Nephron progenitor cell (in vitro differentiated cells): ENCODE measurements at places on chromosomes 5 and 9.

GRCh38 chr5:179974246-179974945 is 66.7 kb upstream of the TBC1D9B start:
- DNase-seq: no peak

- DNase-seq: no peak
Measured at GRCh38 chr5:35545190-35545589, 72.5 kb upstream of the SPEF2 start.

DNA sequence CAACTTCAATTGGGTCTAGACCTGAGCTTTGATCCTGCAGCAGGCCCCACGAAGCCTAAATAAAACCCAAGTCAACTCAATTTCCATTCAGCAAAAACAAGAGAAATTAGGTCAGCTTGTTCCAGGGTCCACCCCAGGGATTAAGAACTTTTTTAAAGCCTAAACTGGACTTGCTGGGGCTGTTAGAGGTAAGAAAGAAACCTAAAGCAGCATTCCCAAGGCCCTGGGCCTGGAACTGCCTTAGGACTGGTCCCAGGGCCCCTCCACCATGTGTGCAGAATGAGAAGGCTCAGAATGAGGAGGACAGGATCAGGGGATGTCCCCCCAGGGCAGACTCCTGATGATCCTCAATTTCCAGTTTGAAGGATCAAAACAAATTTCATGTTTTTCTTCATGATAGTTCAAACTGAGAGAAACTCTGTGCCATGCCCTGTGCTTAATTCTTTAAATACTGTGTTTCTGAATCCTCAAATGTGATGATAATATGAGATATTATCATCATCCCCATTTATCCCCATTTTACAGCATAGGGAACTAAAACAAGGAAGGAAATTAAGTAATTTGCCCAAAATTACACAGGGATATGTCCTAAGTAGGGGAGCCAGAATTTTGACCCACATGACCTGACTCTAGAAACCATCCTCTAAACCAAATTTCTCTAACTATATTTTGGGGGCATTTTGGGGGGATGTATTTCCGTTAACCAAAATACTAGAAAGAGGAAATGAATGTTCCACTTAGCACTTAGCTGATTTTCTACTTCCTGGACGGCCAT is 64.5 kb downstream of the DENND1A start:
- no peak for DNase-seq

- no peak for DNase-seq
Measured at GRCh38 chr5:76838481-76839261, 11.1 kb upstream of the S100Z start.
